ENCODE measurements at places on chromosomes 7 and 10. TPM values are rescaled to one million over a fixed set of nuclear protein-coding genes. Genes with fewer than 3 reads are reported as not detected.
A peak's percentile ranks its signal among the peaks of the same experiment; 100 is the strongest.

DNA sequence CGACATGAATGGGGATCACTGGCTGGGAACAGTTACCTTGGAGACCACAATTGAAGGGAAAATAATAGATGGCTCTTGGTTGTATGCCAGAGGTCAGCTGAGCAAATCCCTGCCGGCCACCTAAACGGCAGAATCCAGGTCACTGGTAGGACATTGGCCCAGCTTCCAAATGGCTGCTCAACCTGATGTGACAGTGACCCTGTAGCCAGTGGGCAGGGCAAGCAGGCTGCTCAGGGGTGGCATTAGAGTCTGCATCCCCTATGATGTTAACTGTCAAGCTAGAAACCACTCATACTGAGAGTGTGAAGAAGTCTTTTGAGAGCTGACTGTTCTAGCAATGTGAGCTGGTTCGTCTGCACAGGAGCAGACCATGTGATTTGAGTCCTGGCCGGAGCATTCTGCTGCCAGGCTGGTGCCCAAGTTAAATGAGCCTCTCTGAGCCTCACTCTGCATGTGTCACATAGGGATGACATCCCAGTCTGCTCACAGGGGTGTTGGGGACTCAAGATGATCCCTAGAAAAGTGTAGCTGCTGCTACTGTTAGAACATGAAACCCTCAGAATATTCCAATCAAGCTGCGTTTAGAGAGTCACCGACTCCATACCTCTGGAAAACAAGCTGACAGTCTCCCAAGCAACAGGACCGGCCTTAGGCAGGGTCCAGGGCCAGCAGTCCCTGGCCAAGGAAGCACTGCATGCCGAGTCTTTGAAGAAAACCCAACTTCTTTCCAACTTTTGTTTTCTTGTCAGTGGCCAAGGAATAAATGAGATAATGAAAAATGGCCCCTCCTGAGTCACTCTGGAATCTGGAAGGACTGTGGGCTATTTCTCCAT, 69.7 kb downstream of the VWA2 start:
- DNase-seq: no peak

- DNase-seq: no peak
Observed at GRCh38 chr10:112728997-112729396, 221.1 kb upstream of the TCF7L2 start.

NKX2-3 gene
- total RNA-seq: not detected

C10orf62 gene
- 0.96 TPM for total RNA-seq

GDF10 gene
- not detected for total RNA-seq

GRCh38 chr10:98320486-98321185, 52.6 kb upstream of the LOXL4 start:
- no peak for DNase-seq

GRCh38 chr7:47336472-47337425, 245.2 kb downstream of the TNS3 start:
- no peak for DNase-seq

- DNase-seq: no peak
Observed at GRCh38 chr7:129149511-129149910, 5.0 kb downstream of the TSPAN33 start.

DNA sequence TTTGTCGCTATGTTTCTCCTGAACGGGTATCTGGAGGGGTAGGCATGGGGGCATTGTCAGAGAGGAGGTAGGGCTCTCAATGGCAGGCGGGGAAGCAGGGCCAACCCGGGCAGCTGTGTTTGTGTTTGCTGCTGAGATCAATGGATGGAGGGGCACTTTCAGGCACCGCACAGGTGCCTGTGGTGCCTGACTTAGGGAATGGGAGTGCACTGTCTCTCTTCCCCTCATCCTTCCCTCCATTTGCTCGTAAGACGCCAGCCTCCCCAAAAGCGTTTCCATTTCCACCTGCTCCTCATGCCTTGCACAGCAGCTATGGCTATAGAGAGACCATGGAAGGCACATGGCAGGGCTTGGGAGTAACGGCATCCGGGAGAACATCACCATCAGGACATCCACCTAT, 615.9 kb upstream of the FOXK1 start:
- no peak for DNase-seq

DNA sequence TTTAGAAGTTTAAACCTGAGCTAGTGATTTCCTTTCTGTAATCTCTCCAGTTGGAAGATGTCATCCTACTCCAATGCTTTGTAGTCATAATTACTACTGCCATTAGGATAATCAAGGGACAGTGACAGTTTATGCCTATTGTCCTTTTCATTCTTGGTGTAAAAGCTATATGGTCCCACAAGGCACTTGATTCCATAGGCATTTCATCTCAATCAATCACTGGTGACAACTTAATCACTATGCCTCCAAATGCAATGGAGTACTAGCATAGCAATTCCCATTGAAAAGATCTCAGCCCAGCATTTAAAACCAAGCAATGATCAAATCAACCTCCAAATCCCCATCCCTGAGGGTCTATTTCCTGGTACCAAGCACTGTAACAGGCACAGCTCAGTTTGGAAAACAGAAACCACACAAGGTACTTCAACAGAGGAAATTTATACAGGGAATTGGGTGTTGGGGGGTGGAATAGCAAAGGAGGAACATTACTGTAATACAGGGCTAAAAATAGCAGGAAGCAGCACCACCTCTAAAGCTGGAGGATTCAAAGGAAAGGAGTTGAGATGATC, 51.0 kb downstream of the FHIP2A start:
- DNase-seq: no peak

DNA sequence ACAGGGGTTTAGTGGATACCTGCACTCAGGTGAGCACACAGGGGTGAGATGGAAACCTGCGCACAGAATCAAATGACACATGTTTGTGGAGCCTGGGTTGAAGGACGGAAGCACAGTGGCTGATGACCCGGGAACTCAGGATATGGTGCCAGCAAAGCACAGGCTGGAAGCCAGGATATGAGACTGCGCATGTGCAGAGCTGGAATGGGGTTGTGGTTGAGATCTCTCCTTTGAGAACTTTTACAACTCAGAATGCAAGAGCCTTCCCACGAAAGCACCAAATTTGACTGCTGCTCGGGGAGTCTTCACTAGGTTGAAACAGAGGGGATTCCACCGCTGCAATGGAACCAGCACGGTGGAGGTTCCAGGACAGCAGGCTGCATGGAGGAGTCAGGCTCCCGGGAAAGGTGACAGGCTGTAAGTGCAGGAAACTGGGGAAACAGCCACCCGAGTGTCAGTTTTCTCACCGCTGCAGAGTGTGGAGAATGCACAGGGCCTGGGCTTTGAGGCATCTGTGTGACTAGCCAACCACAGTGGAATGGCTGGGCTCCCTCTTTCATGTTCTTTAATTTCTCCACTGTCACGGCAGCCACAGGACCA, 133.4 kb upstream of the TCERG1L start:
- no peak for DNase-seq

GRCh38 chr10:11757821-11758463, 15.8 kb downstream of the ECHDC3 start:
- peak; percentile 86 for DNase-seq

GRCh38 chr10:117903854-117904253, 142.9 kb downstream of the RAB11FIP2 start:
- DNase-seq: no peak

GRCh38 chr10:105769248-105770184, 1128.4 kb downstream of the SORCS3 start:
- DNase-seq: no peak

- DNase-seq: no peak
Observed at GRCh38 chr10:70078937-70079336, 26.3 kb downstream of the MACROH2A2 start.

- DNase-seq: no peak
Observed at GRCh38 chr10:61397175-61397986, 55.8 kb downstream of the TMEM26 start.

DNA sequence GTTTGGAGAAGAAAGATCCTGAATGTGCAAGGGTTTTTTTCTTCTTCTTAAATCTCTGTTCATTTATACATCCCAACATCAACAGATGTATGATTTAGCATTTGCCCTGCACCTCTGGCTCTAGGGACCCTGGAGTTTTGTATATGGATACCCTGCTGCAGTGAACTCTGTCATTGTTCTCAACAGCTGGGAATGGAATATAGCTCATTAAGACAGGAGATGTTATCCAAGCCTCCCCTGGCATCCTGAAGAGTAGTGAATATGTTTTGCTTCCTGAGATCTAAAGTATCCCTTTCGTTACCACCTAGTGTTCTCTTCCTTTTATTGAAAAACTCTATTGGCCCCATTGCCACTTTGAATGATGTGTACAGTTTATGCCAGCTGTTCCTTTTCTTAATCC, 275.9 kb downstream of the EXOC4 start:
- no peak for DNase-seq

DNA sequence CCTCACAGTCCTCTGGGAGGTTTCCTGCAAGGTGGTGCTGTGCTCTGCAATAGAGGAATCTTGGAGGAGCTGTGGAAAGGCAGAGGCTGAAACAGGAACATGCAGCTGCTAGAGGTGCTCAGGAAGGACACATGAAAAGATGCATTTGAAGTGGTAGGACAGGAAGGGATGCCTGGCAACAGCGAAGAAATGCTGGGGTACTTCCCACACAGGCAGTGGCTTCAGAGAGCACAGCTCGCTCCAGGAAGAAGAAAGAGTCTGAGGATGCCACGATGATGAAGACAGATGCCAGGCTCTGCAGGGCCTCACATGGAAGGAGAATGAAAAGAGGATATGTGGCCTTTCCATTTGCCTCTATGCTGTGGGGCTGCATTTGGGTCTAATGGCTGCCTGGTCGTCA, 77.0 kb upstream of the TMEM72 start:
- DNase-seq: no peak

GRCh38 chr7:113892818-113893217, 26.0 kb downstream of the PPP1R3A start:
- DNase-seq: no peak

UPK3B gene
- total RNA-seq: 4.7 TPM

SDHAF3 gene
- total RNA-seq: 15.1 TPM

TMEM130 gene
- total RNA-seq: 0.20 TPM

- DNase-seq: no peak
Observed at GRCh38 chr10:121069061-121069850, 218.1 kb downstream of the WDR11 start.

- DNase-seq: no peak
Observed at GRCh38 chr10:117424883-117425649, 49.8 kb upstream of the PDZD8 start.

- no peak for DNase-seq
Observed at GRCh38 chr7:109101332-109101731, 531.7 kb downstream of the DNAJB9 start.

AS3MT gene
- 26.9 TPM for total RNA-seq
